ENCODE measurements at places on chromosomes 7 and 10. TPM values are rescaled to one million over a fixed set of nuclear protein-coding genes. Genes with fewer than 3 reads are reported as not detected.

FAM241B gene
- not detected for total RNA-seq

ITIH5 gene
- total RNA-seq = 0.91 TPM

MACROH2A2 gene
- total RNA-seq = 30.7 TPM

PARD3 gene
- 34.7 TPM for total RNA-seq

SCD gene
- 122 TPM for total RNA-seq

OR9A2 gene
- not detected for total RNA-seq

All from epithelial cell of alveolus of lung (primary cell).